Skin of body (tissue), 3 donors: ENCODE measurements at places on chromosomes 3 and 15.

- DNase-seq: no peak
These were observed 47.3 kb upstream of the IL12A start for GRCh38 chr3:159941038-159942000.

GRCh38 chr15:75712668-75713337, at the start of gene CSPG4:
Gene CSPG4, minus strand, starts transcription at chr15:75712848. Its CDS starts 93 bp downstream, at chr15:75712755.
- peak; percentile 63 for DNase-seq

DNA sequence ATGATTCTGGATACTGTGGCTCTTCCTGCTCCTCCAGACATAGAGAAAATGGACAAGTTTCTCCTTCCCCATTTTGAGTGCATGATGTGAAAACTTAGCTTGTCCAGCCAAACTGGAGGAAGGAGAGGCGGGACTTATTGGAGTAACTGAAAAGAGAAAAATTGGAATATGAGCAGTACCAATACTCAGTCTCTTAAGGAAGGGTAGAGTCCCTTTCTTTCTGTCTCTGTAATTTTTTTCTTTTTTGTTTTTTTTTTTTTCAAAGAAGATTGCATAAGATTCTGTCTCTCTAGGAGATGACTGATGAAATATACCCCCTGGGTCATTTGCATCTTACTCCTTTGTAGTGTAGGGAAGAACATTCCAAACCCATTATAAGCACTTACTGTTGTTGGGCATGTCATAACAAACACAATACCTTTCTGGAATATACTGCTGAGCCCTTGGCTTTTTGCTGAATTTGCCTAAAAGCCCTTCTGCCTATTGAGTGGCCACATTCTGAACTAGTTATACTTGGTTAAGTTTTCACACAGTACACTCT, 498.1 kb upstream of the TPRG1 start:
- DNase-seq: no peak

DNA sequence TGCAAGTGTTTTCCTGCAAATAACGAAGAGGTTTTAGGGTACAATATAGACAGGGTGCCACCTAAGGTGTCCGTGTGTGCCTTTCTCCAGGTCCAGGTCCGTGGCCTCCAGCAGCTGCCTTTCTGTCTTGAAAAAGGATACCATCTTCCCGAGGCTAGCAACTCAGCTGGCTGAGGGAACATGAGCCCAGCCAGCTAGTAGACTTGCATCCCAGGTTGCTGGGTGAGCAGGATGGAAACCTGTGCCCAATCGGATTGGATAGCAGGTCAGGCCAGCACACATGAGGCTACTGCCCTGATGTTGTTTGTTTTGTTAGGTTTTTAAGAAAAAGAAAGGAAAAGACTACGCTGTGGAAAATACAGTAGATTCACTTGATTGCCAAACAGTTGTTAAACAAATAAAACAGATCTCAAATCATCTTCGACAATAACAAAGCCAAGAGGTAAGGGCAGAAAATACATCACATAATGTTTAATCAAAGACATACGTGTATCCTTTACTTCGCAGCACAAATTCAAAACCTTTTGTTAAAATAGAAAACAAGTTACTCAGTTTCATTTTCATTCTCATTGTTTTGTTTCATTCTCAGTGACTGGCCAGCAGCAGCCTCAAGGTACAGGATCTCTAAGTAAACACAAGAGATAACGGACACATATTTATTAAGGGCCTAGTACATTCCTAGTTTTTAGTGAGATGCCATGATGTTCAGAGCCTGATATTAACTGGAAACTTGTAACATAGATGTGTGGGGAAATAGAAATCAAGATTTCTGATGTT, 661.2 kb upstream of the NR2F2 start:
- DNase-seq: no peak

DNA sequence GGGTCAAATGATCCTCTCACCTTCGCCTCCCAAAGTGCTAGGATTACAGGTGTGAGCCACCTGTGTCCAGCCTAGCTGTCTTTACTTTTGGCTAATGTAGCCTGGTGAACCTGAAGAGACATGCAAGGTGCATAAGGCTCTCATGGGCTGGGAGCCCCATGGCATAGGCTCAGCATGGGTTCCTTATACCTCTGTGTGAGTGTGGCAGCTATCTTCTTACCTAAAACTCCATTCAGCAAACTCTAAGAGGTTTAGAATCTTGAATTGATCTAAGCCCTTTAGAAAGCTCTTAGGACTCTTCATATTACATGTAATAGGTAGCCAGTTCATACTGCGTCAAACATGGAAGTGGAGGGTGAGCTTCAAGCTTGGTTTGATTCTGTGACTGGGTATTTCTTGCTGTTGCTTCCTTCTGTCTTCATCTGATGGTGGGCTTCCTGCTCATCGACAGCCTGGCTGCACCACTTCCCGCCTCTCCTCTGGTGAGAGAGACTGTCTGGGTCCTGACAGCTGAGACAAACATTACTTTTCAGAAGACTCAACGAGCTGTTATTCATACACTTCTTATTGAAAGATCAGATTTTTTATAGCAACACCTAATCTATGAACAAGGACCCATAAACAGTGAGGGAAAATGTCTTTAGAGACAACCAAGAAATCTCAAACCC, 19.2 kb upstream of the TKT start:
- no peak for DNase-seq

- DNase-seq: no peak
These were observed 12.8 kb upstream of the CSRNP1 start for GRCh38 chr3:39166134-39166710.

GRCh38 chr3:11717301-11717700, 73.6 kb upstream of the VGLL4 start:
- DNase-seq: no peak

DNA sequence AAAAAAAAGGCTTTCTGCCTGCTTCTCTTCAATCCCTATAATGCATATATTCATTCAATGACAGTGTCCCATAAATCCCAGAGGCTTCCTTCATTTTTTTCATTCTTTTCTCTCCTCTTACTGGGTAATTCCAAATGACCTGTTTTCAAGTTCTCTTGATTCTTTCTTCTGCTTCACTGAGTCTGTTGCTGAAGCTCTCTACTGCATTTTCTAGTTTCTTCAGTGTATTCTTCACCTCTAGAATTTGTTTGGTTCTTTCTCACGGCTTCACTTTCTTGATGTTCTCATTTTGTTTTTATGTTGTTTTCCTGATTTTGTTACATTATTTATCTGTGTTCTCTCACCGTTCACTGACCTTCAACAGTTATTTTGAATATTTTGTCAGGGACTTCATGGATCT, 141.6 kb downstream of the SCAPER start:
- no peak for DNase-seq

DNA sequence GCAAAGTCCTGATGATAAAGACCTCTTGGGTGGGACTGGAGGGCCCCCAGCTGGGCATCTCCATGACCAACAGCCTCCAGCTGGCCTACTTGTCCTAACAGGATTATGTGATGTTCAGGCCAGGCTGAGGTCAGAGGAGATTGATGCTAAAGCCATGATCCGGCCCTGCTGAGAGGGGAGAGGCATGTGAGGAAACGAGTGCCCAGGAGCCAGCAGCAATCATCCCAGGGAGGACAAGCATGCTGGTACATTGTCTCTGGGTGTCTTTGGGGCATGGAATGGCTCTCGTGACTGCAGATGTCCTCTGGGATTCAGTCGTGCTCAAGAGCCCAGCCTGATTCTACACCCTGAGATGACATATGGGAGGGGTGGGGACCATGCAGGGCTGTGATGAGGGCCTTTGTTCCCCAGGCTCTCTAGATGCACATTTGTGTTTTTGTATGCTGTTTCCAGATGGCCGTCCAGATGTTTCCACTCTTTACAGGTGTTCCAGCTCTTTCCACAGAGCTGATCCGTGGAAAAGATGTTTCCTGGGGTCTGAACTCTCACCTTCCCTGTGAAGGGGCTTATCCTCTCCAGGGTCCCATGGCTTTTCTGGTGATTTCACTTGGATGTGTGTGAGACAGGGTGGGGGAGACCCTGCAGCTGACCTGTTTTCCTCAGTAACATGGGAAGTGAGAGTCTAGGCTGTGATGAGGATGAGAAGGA, 20.2 kb downstream of the SLC24A1 start:
- no peak for DNase-seq

GRCh38 chr3:65689436-65689835, 349.3 kb downstream of the MAGI1 start:
- DNase-seq: no peak

DNA sequence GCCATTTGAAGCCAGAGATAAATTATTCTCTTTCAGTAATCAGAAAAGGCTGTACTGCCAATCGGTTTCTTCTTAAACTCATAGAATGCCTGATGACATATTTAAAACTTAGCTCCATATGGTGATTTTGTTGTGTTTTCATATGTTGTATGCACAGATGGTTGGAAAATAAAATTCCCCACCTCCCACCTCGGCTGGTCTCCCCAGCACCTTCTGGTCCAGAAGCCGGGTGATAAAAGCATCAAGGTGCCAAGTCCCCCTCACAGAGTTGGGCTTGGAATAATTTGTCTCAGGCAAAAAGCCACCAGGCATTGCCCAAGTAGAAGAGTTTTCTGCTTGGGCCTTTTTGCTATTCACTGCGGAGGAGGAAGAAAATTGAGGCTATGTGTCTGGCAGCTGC, 18.4 kb downstream of the LARS2 start:
- DNase-seq: no peak

GRCh38 chr3:196216089-196216564, at the start of gene SLC51A:
Gene SLC51A, plus strand, starts transcription at chr3:196216534. Its CDS starts 179 bp downstream, at chr3:196216713.
- DNase-seq: no peak

GRCh38 chr3:80785475-80785874, 976.0 kb downstream of the GBE1 start:
- no peak for DNase-seq

GRCh38 chr3:57160076-57160764, 4.9 kb downstream of the IL17RD start:
- DNase-seq: peak; percentile 67

GRCh38 chr3:117603097-117603496, 893.5 kb downstream of the TUSC7 start:
- DNase-seq: no peak

GRCh38 chr15:77975332-77976094, 102.0 kb downstream of the TBC1D2B start:
- DNase-seq: no peak

- peak; percentile 84 for DNase-seq
These were observed 129.8 kb downstream of the DLG1 start for GRCh38 chr3:197168606-197169005.
